ENCODE measurements at places on chromosomes 12 and 14.

GRCh38 chr14:97306760-97307246 lies 509.6 kb downstream of the VRK1 start:
- DNase-seq, result no peak

GRCh38 chr12:87317302-87317701 lies 711.9 kb downstream of the C12orf50 start:
- no peak for DNase-seq

DNA sequence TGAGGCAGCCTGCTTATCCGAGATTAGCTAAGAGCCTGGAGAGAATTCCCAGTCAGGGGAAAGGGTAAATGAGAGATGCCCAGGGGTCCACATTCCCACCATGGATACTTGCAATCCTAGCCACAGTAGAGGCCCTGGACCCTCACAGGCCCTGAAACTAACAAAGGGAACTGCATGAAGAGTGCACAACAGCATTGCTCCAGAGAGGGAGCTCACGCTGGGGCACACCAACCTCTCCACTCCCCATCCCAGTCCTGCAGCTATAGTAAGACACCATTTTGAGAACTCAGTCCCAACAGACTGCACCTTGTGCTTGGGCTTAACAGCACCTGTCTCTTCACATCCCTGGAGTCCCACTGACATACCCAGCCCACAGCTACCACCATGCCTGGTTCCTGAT lies 30.5 kb downstream of the CEP83 start:
- no peak for DNase-seq

DNA sequence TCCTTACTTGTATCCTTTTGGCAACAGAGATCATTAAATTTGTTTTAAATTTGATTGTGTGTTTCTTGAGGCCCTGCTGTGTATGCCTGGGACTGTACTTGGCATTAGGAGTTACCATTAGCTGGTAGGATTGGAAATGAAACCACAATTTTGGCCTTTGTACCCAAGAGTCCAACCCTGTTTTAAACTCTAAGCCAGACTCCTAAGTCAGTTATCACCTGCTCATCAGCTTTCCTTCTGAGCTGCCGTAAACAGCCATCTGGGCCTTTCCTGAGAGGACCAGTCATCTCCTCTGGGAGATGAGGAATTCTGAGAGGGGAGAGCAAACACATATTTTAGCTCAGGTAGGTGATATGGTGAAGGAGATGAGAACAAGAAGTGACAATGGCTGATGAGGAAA lies 74.3 kb upstream of the SRSF5 start:
- DNase-seq, result no peak

GRCh38 chr14:103607822-103608221 lies 21.2 kb upstream of the KLC1 start:
- no peak for DNase-seq

DNA sequence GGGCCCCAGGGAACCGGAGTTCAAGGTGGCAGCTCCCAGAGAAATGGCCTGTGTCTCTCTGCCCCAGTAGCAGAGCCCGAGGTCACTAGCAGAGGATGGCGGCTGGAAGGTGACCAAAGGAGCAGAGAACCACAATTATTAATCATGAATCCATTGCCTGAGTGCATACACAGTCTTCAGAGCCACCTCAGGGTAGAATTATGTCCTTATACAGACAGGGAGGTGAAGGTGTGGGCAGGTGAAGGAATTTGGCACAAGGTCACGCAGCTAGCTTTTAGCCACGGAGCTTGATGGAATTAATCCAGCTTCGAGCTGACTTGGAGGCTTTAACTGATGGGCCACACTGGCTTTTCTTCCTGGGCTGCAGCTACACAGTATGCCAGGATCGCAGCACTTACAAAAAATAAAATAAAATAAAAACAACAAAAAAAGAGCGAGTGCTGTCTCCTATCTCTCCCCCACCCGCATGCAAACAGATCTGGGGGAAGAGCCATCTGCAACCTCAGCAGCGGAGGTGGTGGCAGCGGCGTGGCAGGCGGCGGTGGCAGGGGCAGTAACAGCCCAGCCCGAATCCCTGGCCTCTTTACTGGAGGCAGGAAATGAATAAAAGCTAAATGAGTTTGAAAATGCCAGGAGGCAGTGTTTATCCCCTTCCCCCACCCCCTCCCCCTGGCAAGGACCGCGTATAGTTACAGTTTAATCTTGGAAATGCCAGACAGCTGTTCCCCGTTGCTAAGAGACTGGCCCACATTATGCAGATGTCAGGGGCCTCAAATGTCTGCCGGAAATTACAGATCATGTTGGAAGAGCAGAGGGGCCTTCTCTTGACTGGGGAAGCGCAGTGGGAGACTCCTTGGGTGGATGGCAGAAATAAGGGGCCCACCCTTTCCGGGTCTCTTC lies 93.5 kb downstream of the LRRC74A start:
- DNase-seq, result peak; percentile 40

DNA sequence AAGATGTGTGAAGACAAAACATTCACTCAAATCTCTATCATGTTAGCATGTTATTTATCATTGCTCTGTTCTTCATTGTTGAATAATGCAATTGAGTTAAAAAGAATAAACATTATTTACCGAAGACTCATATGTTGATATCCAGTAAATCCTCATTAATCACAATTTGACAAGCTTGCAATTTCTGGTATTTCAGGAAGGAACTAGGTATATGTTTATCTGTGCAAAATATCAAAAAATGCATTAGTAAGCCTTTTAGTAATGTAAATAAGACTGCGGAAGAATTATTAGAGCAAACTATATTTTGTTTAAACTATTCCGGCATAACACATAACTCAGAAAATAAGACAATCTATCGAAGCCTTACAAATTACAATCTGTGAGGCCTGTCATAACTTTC lies 222.7 kb upstream of the NOVA1 start:
- DNase-seq, result no peak

DNA sequence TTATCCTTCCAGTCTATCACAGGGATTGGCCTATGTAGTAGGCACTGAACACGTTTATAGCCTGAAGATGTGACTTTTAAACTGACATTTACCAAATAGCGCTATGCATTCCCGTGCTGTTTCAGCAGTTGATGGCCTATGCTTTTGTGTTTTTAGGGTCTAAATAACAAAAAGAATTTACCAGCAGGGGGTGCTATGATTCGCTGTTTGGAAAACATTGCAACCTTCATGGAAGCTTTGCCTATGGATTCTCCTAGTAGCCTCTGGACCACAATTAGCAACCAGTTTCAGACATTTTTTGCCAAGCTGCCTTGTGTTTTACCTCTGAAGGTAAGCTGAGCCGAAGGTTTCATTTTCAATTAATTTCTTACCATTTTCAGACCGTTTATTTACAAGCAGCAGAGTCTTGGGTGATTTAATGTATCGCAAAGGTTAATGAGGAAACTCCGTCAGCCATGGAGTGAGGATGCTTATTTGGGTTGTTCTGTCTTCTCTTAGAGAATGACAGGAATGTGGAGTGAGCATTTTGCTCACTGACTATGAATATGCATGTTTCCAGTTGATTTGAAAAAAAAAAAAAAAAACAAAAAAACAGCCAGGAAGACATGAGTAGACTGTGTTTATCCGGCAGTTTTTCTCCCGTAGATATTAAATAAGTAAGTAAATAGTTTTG lies 133.1 kb downstream of the PRIMA1 start:
- DNase-seq, result peak; percentile 11

DNA sequence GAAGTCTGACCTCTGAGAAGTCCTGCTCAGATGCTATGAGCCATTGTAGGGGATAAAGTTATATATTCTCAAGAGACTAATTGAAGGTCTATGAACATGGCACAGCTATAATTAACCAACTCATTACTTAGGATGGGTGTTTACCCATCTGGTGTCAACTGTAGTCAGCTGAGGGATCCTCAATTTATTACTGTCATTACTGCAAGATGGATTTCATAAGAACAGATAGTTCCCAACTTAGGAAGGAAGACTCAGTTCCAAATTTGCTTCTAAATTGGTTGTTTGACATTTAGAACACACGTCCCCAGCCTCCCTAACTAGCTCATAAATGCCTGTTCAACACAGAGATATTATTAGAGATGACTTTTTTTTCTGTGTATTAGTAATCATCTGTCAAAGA lies 81.4 kb downstream of the FRMD6 start:
- peak; percentile 38 for DNase-seq

DNA sequence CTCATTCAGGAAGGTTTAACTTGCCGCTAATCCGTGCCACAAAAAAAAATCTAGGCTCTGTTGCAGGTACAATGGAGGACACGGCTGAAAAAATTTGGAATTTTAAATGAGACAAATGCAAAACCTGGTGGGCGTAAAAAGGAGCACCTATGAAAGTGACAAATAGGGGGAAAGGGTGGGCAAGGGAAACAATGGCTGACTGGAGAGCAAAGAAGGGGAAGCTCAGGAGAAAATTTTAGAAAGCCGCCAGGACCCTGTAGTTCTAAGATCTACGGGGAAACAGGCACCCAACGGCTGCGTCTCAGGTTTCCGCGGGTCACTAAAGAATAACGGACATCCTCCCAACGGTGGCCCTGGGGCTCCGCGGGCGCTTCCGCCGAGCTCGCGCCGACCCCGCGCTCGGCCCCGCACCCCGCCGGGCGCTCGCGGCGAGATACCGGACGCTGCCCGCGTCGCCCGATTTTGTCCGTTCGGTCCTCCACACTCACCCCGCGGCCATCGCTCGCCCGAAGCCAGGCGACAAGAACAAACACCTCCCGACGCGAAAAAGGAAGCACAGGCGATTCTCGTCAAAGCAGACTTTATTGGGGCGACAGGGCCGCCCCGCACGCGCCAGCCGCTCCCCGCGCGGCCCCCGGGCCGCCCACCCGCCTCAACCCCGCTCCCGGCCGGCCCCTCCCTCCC lies 1.1 kb upstream of the YY1 start:
- peak; percentile 27 for DNase-seq

DNA sequence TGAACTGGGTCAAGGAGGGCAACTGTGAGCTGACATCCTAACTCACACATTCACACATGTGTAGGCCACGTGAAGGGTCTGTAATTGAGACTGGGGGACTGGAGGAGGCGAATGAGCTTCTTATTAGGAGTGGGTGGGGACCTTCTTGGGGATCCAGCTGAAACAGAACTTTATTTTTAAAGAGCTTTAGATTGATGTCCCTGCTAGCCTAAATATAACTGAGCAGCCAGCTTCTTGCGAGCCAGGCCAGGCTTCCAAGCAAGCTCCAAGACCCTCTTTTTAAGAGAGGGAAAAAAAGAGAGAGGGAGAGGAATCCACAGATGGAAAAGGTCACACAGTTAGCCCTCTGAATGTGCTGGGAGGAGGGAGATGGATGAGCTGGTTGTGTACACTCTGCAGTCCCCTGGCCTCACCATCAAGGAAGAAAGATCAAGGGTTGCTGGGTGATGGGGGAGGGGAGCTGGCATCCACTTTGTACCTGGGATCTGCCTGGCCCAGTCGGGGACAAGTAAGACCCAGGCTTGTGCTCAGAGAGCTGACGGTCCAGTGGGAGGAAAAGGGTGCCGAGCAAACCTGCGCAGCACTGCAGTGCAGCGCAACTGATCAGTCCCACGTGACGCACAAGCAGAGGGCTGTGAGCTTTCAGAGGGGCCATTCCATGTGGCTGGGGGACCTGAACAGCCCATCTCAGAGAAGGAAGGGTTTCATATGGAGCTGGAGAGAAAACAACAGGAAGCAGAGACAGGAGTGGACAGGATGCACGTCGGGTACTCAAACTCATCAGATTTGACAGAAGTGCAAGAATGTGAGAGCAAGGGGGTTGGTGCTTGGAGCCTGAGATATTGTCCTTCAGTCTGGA lies 154.5 kb downstream of the ZFP36L1 start:
- DNase-seq, result no peak

GRCh38 chr12:23686095-23686494 lies 263.4 kb downstream of the SOX5 start:
- DNase-seq, result no peak

GRCh38 chr14:39160494-39160893 lies 9.6 kb downstream of the TRAPPC6B start:
- no peak for DNase-seq

GRCh38 chr12:43980627-43981191 lies 144.8 kb downstream of the TMEM117 start:
- DNase-seq, result no peak

- peak; percentile 7 for DNase-seq
Observed at GRCh38 chr14:64137657-64138290, 156.4 kb downstream of the ESR2 start.

DNA sequence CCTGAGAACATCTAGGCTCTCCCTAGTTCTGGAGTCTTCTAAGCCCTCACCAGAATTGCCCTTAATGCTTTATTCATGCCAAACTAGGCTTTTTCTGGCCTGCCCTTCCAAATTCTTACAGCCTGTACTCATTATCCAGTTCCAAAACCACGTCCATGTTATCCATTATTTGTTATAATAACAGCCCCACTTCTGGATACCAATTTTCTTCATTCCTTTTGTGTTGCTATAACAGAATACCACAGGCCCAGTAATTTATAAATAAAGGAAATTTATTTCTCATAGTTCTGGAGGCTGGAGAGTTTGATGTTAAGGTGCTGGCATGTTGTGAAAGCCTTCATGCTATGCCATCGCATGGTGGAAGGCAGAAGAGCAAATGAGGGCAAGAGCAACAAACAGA lies 68.0 kb upstream of the AMIGO2 start:
- DNase-seq, result peak; percentile 25

- DNase-seq, result no peak
Observed at GRCh38 chr12:71299541-71300376, 139.8 kb upstream of the LGR5 start.

GRCh38 chr12:117885211-117885610 lies 83.6 kb downstream of the KSR2 start:
- DNase-seq, result no peak

GRCh38 chr14:25095736-25096437 lies 45.9 kb upstream of the STXBP6 start:
- DNase-seq, result no peak

DNA sequence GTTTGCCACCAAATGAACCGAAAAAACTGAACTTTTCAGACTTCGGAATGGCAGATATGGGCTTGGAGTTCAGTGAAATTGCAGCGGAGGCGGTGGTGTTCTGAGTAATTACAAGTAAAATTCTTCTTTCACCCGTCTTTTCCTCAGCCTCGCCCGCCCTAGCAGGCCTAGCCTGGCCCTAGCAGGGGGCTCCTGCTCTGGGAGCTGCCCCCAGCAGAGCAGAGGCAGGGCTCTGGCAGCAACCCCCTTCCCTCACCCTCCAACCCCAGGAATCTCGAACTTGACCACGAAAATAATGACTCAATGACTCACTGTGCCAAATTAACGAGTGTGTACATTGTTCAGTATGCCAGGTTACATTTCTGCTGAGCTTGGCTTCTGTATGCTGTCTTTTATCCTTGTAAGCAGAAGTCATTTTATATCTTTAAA lies 1.1 kb downstream of the PAPLN start:
- peak; percentile 63 for DNase-seq

DNA sequence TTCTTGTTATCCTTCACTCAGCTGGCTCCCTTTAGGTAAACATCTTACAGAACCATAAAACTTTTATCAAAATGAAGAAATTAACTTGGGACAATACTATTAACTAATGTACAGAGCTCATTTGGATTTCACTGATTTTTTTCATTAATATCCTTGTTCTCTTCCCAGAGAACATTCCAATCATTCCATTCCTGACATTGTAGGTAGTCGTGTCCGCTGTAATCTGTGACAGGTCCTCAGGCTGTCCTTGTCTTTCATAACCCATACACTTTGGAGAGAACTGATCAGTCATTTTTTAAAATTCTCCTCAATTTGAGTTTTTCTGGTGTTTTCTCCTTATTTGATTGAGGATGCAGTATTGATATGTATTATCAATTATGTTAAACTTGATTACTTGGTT lies 916.8 kb downstream of the GALC start:
- DNase-seq, result no peak

- no peak for DNase-seq
Observed at GRCh38 chr14:75487155-75487671, 35.1 kb upstream of the BATF start.

Data from HFFc6 (cell line).